Kidney (tissue), 22 donors: ENCODE measurements at places on chromosomes 5 and 9.

- no peak for DNase-seq
Observed at GRCh38 chr9:74496406-74496805, 729 bp upstream of the RORB start.

DNA sequence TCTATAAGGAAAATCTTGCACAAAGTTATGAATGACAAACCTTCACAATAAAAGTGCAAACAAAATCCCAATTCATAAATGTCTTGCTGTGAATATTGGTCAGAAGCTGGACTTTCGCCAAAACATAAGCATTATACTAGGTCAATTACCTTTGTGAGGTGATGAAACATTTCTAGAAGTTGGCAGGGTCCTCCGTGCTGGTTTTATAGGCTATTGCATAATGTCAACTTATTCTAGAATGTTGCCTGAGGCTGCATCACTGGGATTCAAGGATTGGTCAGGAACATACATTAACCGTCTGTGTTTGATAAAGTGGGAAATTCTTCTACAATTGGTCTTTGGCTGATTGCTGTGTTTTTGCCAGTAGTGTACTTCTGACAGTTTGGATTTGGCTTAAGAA lies 49.8 kb upstream of the PALM2AKAP2 start:
- DNase-seq = no peak

DNA sequence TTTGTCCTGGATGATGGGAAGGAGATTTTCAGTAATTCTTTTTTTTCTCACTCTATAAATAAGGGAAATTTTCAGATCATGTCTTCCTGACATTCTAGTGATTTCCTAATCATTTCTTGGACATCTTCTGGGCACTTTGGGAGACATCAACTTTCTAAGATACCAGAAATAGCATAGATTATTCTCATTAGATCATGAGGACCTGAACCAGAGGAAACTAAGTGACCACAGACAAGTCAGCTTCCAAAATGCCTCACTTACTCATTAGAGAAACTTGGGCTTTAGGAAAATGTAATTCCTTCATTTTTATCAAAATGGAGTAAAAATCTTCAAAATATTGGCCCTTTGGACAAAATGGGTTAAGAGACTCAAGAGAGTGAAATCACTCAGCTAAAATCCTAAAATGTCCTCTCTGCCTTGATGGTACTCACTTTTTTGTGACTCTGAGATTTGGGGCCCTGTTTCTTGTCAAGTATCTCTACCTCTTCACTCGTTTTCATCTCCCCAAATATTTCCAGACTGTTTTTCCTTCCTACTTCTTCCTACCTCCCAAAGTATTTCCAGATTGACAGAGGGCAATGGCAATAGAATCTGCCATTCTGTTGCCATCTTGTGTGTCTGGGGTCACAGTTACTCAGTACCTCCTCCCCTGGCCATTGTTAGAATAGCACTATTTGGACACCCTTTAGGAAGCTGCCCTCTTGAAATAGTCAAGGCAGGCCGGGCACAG lies 194.5 kb downstream of the NR3C1 start:
- no peak for DNase-seq

- no peak for DNase-seq
Observed at GRCh38 chr5:816176-816575, 31.6 kb upstream of the ZDHHC11B start.

DNA sequence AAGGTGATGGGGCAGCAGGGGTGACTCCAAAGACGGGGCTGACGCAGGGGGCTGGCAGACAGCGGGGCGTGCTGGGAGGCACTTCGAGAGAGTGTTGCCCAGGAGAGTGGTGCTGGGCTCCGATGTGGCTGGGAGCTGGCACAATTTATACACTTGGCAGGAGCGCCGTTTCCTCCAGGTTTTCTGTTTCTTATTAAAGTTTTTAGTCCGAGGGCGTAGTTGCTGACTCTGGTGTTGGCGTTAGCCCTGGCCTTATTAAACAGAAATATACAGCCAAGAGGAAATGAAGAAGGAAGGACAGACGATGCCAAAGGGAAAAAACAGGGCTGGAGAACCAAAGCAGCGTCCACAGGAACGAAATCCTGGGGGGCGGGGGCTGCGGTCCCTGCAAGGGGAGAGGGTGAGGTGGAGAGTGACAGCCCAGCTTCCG lies 139.6 kb upstream of the PHYKPL start:
- no peak for DNase-seq

DNA sequence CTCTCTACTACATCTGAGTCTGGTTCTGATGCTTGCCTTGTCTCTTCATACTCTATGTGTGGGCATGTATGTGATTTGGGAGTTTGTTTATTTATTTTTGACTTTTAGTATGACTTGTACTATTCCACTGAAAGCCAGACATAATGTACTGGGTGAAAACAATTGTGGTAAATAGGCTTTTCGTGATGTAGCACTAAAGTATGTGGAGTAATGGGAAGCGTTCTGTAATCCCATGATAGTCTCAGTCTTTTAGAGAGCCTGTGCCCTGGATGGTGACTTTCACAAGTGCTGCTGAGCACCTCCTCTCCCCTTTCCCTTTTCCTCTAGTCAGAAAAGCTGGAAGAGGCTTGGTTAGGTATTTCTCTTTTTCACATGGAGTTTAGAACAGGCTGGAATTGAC lies 85.8 kb upstream of the S1PR3 start:
- no peak for DNase-seq

DNA sequence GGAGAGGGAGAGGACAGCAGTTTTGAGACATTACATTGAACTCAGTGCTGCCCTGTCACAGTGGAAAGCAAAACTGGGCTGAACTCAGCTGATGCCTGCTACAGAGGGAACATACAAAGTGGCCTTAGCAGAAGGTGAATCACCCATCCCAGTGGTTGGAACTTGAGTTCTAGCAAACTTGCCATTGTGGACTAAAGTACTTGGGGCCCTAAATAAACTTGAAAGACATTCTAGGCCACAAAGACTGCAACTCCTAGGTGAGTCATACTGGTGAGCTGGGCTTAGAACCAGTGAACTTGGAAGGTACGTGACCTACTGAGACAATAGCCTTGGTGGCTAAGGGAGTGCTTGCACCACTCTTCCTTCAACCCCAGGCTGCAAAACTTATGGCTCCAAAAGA lies 155.7 kb upstream of the RIOK2 start:
- DNase-seq = no peak

GRCh38 chr5:133783481-133783880 lies 171.1 kb upstream of the FSTL4 start:
- DNase-seq = no peak

DNA sequence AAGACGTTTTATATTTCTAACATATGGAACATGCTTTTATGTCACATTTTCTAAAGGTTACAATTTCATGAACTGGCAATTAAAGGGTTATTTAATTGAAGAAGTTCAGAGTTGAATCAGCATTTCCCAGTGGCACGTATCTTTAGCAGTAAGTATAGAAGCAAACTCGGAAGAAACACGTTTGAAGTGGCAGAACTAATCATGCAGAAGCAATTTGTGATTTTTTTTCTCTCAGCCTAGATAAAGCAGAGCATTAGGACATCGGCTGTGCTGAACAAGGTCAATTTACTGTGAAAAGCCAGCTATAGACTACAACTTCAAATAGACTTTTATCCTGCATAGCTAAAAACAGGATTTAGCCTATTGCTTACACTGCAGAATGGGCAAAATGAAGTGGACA lies 104.7 kb downstream of the ISL1 start:
- no peak for DNase-seq

DNA sequence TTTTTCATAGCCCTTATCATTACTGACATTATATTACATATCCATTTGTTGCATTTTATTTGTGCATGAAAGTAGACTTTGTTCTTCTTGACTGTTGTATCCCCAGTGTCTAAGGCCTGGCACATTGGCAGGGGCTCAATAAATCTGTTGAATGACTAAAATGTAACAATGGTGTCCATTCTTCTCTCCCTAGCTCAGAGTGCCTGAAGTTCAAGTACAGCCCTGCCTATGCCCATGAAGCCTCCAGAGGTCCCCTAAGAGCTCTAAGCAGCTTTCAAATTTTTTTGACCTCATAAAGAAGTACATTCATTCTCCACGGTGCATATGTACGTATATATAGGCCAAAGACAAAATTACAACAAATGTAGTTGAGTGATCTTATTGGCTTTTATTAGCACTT lies 4.2 kb upstream of the BSPRY start:
- no peak for DNase-seq

DNA sequence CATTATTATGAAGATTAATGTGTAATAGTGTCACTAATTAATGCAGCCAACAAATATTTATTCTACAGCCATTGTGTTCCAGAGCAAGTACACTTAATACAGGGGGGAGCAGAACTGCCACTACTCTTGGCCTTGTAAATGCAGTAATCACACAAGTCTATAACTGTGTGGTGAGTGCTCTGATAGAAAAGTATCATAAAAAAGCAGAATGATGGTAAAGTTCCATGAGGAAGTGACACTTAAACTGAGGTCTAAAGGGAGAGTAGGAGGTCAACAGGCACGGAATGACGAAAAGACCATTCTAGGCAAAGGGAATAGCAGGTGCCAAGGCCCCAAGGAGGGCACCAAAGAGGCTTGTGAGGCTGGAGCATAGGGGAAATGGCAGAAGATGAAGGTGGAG lies 142.9 kb downstream of the OSTF1 start:
- DNase-seq = no peak
